ENCODE measurements at places on chromosomes 7 and 10.

- no peak for DNase-seq
These were observed 6.5 kb upstream of the PURB start for GRCh38 chr7:44891791-44892190.

- no peak for DNase-seq
These were observed 287.1 kb upstream of the C7orf33 start for GRCh38 chr7:148303295-148304082.

GRCh38 chr10:7819121-7819460, 786 bp downstream of the TAF3 start:
- no peak for DNase-seq

DNA sequence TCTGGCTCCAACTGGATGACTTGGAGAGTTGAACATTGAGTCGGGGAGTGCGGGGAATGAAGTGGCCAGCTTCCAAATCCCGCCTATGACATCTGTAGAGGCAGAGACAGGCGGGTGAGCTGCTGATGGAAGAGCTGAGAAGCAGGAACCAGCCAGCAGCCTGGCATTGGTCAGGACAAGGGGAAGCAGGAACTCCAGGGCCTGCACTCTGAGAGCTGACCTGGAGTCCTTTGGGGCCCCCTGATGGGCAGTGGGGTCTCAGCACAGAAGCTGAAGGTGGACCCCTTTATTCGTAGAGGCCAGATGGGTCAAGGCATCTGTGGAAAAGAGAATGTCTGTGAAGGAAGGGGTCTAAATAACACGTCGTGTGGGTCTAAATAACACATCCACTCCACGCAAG, 57.0 kb downstream of the SEC61G start:
- no peak for DNase-seq
